Stomach (tissue), 19 donors: ENCODE measurements at places on chromosomes 13 and 19. TPM values are rescaled to one million over a fixed set of nuclear protein-coding genes. Genes with fewer than 3 reads are reported as not detected.

SIGLEC8 gene
- not detected for total RNA-seq

TNPO2 gene
- total RNA-seq = 22.2 TPM

TMEM145 gene
- not detected for total RNA-seq

KLK11 gene
- 1.8 TPM for total RNA-seq

CGB7 gene
- not detected for total RNA-seq

TPTE2 gene
- not detected for total RNA-seq

UNC13A gene
- 2.2 TPM for total RNA-seq

- no peaks in the 10 kb centered on the region for H3K36me3 ChIP-seq
- no peaks in the 10 kb centered on the region for H3K4me1 ChIP-seq
- DNase-seq = no peak
- H3K27ac ChIP-seq = no peak overlapping the region
- H3K4me3 ChIP-seq = no peak overlapping the region
- no peaks in the 10 kb centered on the region for H3K27me3 ChIP-seq
Measured at GRCh38 chr13:36395280-36395679, 37.0 kb upstream of the CCNA1 start.

DNA sequence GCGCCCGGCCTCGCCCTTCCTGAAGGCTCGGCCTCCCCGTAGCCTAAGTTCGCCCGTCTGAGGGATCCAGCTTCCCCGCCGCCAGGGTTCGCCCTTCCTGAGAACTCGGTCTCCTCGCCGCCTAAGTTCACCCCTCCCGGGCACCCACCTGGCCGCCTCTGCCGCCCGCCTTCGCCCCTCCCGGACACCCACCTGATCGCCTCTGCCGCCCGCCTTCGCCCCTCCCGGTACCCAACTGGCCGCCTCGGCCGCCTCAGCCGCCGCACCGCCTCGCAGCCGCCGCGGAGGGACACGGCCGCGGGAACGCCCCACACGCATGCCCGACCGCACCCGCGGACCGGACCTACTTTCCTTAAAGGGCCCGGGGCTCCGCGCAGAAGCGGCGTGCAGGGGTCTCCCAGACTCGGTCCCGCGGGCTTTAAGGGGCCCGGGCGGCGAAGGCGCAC, at the start of gene MOB3A:
TSS of gene MOB3A (minus strand) at position 293 of the 446 bp plus-strand sequence. CDS start 17,766 bp downstream, outside the sequence.
- H3K36me3 ChIP-seq = peaks cover 14% of the 10 kb centered on the region
- H3K4me3 ChIP-seq = peak within 1 kb of the TSS; percentile 59
- peaks cover 30% of the 10 kb centered on the region for H3K4me1 ChIP-seq
- H3K27me3 ChIP-seq = no peaks in the 10 kb centered on the region

GRCh38 chr13:95708811-95709500, 32.0 kb downstream of the DNAJC3 start:
- H3K27me3 ChIP-seq = no peaks in the 10 kb centered on the region
- no peak overlapping the region for H3K4me3 ChIP-seq
- peaks cover 11% of the 10 kb centered on the region for H3K36me3 ChIP-seq
- no peak for DNase-seq

- H3K4me3 ChIP-seq = no peak overlapping the region
- H3K36me3 ChIP-seq = peaks cover under 1% of the 10 kb centered on the region
- H3K27me3 ChIP-seq = no peaks in the 10 kb centered on the region
- H3K4me1 ChIP-seq = no peaks in the 10 kb centered on the region
- no peak overlapping the region for H3K27ac ChIP-seq
Measured at GRCh38 chr19:19687090-19687489, 18.5 kb downstream of the ZNF101 start.

DNA sequence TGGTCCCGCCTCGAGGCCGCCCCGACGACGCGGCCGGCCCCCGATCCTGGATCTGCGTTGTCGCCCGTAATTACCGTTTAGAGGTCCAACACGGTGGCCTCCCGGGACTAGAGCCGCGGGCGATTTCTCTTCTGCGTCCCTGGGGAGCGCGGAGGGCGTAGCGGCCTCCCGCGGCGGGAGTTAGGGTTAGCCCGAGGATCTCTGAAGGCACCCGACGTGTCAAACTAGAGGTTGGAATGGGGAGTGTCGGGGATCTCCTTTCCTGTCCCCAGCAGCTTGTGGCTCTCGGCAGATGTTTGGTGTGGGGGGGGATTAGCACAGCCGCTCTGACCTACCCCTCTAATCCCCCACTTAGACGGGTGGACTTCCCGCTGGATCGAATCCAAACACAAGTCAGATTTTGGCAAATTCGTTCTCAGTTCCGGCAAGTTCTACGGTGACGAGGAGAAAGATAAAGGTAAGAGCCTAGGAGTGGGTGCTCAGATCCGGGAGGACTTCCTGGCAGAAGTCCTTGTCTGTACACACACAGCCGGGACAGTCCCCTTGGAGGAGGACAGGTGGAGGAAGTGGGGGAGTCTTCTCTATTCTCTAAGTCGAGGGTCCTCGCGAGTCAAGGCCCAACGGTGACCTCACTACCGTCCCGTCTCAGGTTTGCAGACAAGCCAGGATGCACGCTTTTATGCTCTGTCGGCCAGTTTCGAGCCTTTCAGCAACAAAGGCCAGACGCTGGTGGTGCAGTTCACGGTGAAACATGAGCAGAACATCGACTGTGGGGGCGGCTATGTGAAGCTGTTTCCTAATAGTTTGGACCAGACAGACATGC, 581 bp downstream of the CALR start:
- no peaks in the 10 kb centered on the region for H3K27me3 ChIP-seq
- peaks cover 30% of the 10 kb centered on the region for H3K4me1 ChIP-seq
- peak; percentile 68 for DNase-seq
- peak overlapping the region; percentile 98 for H3K4me3 ChIP-seq
- H3K36me3 ChIP-seq = peaks cover 45% of the 10 kb centered on the region

- no peaks in the 10 kb centered on the region for H3K27me3 ChIP-seq
- peaks cover 35% of the 10 kb centered on the region for H3K4me1 ChIP-seq
- peak; percentile 56 for DNase-seq
- H3K36me3 ChIP-seq = no peaks in the 10 kb centered on the region
- H3K4me3 ChIP-seq = no peak overlapping the region
Measured at GRCh38 chr13:44768239-44768638, 192.1 kb upstream of the TSC22D1 start.

- H3K4me1 ChIP-seq = no peaks in the 10 kb centered on the region
- no peak for DNase-seq
- H3K27me3 ChIP-seq = no peaks in the 10 kb centered on the region
- H3K36me3 ChIP-seq = no peaks in the 10 kb centered on the region
Measured at GRCh38 chr13:109204252-109204651, 574.8 kb downstream of the MYO16 start.
